ENCODE measurements at places on chromosomes 2 and 18.

DNA sequence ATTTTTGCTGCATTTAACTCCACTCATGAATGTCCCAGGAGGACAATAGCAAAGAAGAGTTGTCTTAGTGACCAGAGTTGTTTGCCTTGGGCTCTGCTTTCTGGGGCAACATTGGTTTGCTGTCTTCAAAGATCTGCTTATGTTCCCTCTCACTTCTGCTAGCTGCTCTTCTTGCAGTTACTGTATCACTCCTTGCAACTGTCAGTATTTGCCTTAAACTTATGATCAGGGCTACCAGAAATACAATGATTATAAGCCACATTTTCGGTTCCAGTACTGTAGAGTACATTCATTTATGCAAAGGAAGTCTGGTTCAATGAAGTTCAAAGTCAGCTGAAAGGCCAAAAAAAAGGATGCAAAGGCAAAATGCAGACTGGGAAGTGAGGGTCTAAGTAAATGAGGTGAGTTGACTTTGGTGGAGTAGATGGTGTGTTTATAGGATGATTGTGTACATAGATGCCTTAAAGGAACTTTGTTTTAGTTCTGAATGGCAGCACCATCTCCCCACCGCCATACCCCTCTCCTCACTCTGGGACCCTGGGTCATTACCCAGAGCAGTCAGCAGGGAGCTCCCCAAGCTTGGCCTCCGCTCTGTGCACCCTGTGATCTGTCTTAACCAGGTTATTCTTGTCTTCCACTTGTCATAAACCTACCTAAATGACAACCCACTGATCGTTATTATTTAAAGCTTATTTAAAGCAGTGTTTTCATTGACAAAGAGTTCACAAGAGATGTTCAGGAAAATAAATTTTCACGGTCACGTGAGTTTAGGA is 236.0 kb downstream of the DOK6 start:
- peak; percentile 10 for DNase-seq

DNA sequence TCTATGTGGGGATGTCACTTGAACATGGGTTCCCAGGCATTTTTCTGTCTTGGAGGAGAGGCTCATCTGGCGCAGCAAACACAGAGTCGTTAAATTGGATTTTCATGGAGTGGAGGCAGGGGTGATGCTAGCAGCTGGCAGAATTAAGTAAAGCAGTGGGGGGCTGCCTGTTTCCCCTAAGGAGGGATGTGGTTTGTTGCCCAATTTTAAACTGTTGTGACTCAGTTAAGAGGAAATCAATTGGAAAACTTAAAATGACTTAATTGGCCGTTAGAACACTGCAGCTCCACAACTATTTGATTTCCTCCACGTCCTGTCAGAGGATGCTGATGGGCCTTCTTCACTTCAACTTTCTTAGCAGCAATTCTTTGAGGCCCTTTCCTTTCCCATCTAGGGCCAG is 354.1 kb upstream of the ATP5MC3 start:
- DNase-seq, result no peak

DNA sequence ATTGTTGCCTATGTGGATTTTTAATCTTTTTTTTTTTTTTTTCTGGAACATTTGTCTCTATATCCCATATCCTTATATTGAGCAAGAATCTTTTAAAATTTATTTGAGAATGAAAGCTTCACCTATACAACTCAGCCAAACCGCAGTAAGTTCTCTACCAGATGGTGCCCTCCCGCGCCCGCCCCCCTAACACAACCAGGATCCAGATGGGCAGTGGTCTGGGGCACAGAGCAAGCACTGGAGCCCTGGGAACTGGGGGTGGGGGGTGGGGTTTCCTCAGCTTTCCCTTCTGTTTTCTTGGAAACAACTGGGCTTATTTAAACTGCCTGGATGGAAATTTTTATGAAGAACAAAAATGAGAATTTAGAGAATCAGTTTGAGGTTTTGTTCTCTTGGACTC is 74.6 kb downstream of the ACAA2 start:
- DNase-seq, result no peak

GRCh38 chr18:10316778-10317177 is 137.7 kb upstream of the APCDD1 start:
- DNase-seq, result no peak

GRCh38 chr2:238914648-238915015 is 66.7 kb downstream of the TWIST2 start:
- no peak for DNase-seq

- no peak for DNase-seq
These were observed 228.5 kb downstream of the TTC32 start for GRCh38 chr2:19673213-19673791.

- DNase-seq, result peak; percentile 9
These were observed 1010.0 kb upstream of the CELF4 start for GRCh38 chr18:38575648-38576047.

GRCh38 chr2:150917961-150918713 is 343.5 kb downstream of the RBM43 start:
- no peak for DNase-seq

DNA sequence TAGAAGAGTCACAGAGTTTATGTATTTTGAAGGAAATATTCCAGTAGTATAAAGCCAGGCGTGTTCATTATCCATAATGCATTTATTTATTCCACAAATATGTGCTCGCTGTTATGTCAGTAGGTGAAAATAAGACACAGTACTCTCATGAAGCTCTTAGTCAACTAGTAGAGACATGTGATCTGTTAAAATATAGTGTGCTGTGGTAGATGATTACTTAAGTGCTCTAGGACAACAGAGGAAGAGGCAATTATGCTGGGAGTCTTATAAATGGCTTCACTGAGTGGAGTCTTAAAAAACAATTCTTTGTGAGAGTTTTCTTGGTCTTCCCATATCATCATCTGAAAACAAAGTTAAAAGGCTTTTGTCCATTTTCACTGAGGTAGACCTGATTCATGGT is 457.3 kb downstream of the XIRP2 start:
- no peak for DNase-seq
